OCI-M1 (cell line): ENCODE measurements at places on chromosomes 11 and 22.
A peak's percentile ranks its signal among the peaks of the same experiment; 100 is the strongest.

- DNase-seq: no peak
Observed at GRCh38 chr22:28714043-28714628, 27.5 kb downstream of the CHEK2 start.

GRCh38 chr22:18071968-18072310, 5.9 kb upstream of the PEX26 start:
- DNase-seq: no peak

DNA sequence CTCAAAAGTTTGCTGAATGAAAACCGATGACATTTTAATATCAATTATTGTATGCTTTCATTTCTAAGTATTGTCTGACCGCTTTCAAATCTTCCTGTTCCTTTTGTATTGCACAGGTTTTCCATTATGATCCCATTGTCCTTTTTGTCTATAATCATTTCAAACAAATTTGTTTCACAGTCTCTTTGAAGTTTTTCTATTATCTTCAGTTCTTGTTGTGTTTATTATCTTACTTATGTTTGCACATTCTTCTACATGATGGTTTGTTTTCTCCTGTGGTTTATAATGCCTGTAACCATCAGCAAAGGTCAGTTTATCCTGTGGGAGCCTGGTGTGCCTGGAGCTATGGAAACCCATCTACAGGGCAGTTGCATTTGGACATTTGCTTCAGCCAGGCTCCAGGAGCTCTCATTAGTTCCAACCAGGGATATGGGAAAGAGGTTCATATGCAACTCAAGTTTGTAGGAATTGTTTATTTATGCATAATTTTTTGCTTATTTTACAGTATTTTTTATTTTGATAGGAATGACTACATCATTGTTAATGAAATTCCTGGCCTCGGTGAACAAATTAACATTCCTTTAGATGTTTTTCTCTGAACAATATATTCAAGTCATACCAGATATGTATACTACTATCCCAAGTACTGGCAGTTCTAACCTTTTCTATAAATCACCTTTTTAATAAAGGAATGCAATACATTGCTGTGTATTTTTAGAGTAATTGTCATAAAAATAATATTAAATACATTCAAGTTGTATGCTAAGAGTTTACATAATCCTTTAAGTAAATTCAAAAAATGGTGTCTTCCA, 179.2 kb downstream of the SBF2 start:
- no peak for DNase-seq

GRCh38 chr11:66289548-66290329, 796 bp upstream of the YIF1A start:
- DNase-seq: peak; percentile 92

- no peak for DNase-seq
Observed at GRCh38 chr22:50425179-50425916, 49.5 kb downstream of the SBF1 start.

- no peak for DNase-seq
Observed at GRCh38 chr11:123742724-123743120, 1.3 kb upstream of the ZNF202 start.

DNA sequence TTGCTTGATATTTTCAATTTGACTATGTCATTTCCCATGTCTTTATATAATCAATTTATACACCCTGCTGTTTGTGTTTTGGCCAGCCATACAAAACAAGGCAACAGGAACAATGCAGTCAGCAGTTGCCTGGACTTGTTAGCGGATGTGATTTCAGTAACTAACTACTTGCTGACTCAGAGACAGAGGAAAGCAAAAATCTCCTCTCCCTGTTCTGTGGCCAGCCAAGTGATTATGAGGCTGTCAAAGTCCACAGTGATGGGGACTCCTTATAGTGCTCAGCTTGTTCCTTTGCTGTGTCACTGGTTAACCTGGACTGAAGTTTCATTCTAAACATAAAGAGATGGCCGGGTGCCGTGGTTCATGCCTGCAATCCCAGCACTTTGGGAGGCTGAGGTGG, 32.6 kb upstream of the APLP2 start:
- DNase-seq: no peak

- DNase-seq: no peak
Observed at GRCh38 chr11:4025248-4025966, 69.2 kb upstream of the RRM1 start.

- peak; percentile 89 for DNase-seq
Observed at GRCh38 chr11:77151804-77152509, 23.9 kb downstream of the MYO7A start.

- DNase-seq: no peak
Observed at GRCh38 chr11:70642266-70642665, 243.9 kb downstream of the CTTN start.

- no peak for DNase-seq
Observed at GRCh38 chr11:83721263-83721662, 435.1 kb upstream of the CCDC90B start.

DNA sequence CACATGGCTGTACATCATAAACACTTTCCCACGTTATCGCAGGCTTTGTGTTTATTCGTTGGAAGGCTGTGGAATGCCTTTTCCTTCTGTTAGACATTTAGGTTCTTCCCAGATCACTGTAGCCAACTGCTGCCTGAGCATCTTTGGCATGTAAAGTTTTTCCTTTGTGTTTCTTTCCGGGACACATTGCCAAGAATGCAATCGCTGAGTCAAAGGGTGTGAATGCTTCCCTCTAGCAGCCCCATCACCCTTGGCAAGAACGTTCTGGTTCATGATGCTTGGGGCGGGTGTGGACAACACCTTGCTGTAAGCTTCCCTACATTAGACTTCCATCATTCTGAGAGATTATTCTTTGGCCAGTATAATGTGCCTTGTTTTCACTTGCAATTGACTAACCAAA, 136.2 kb downstream of the OSBP2 start:
- no peak for DNase-seq

GRCh38 chr11:65423516-65424204, 1.1 kb downstream of the NEAT1 start:
- peak; percentile 68 for DNase-seq

DNA sequence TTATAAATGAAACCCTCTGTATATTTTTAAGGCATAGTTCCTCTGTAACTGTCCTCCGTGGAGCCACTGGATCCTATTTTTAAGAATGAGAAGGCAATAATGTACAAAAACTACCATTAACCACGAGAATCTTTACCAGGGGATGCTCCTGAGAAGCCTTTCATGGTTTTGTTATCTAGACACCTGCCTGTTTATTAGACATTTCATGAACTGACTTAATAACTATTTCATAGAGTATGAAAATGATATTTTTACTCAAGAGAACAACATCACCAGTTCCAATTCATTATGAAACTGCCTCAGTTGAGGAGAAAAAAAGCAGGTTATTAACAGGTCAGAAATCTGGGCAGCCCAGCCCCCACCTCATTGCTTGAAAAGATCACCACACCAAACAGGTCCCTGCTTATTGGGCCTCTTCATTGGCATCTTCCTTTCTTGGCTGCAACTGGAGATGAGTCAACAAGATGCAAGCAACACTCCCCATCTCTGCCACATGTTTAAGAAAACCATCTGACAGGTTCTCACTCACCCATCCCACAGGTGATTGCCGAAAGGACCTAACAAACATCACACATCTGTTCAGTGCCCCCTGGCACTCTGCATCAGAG, 27.8 kb downstream of the ETS1 start:
- no peak for DNase-seq

GRCh38 chr11:6413791-6414201, 5.1 kb downstream of the APBB1 start:
- DNase-seq: no peak

- peak; percentile 86 for DNase-seq
Observed at GRCh38 chr11:77821349-77821851, 456 bp downstream of the AAMDC start.

DNA sequence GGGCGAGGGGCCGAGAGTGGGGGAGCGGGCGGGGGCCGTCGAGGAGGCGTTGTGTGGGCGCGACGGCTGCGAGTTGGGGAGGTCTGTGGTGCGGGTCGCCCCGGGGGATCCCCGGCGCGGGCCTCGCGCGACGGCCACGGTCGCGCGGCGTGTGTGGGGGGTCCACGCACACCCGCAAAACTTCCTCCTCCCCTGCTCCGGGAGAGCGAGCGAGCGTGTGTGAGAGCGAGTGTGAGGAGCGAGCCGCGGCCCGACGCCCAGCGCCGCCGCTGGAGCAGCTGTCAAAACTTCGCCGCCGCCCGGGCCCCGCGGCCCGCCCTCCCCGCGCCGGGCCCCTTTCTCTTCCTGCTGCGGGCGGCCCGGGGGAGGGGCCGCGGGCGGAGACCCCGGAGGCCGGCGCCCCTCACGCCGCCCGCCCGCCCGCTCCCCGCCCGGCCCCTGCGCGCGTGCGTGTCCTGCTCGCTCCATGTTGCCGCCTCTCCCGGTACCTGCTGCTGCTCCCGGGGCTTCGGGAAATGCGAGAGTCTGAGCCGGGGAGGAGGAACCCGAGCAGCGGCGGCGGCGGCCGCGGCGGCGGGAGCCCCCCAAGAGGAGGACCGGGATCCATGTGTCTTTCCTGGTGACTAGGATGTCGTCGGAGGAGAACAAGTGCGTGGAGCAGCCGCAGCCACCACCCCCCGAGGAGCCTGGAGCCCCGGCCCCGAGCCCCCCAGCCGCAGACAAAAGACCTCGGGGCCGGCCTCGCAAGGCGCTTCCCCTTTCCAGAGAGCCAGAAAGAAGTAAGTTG, 9.0 kb upstream of the CCT8L2 start:
- no peak for DNase-seq

GRCh38 chr11:124071623-124071948, 30.5 kb upstream of the OR10G7 start:
- DNase-seq: no peak

DNA sequence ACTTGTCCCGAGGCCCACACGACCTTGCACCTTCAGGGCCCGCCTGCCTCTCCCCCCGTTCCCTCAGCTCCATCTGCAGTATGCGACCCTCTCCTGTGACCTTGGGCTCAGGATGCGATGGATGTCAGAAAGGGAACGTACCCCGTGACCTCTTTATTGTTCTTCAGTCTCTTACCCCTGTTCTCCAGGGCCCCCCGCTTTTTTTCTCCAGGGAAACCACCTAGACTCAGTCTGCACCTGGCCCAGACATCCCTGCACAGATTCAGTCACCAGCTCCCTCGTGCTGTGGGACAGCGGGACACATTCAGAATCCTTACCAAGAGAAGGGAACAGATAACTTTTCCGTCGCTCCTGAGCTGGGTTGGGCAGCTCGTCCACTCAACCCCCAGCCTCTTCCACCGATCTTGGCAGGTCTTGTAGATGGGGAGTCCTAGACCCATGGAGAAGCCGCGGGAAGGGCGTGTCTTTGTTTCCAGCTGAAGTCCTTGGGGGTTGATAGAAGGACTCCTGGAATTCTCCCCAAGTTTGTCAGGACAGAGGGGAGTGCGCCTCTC, 1.4 kb upstream of the PHOX2A start:
- DNase-seq: no peak

- DNase-seq: no peak
Observed at GRCh38 chr22:32728291-32728690, 73.2 kb upstream of the TIMP3 start.

DNA sequence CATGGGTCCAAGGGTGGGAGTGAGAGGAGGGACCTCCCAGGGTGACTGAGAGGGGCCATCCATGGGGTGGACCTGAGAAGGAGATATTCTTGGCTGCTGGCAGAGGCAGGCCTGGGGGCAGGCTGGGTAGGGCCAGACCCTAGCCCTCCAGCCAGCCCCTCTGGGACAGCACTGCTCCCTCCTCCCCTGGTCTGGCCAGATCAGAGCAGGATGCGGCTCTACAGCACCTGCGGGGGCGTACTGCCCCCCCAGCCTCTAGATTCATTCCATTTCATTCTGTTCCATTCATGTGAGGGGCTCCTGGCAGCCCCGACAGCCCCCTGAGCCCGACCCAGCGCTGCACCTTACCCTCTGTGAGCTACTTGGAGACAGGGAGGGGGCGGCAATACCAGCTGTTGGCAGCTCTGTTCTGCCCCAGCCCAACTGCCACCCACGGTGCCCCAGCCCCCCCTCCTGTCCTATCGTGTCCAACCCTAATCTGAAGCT, 34.3 kb upstream of the MYRF start:
- DNase-seq: no peak

DNA sequence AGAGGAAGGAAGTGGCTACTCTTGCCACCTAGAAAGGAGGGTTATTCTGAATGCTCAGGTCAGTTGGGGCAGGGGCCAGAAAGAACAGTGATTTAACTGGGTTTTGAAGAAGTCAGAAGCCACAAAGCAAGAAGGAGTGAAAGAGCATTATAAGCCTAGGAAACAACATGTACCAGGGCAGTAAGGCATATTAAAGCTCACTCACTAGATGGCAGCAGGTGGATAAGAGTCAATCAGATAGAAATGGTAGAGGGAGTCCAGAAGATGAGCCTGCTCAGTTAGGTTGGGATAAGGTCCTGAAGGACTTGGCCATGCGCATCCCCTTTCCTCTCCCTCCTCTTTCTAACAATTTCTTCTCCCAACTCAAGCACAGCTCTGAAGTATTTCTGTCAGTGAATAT, 22.0 kb upstream of the PATE1 start:
- DNase-seq: peak; percentile 58
